ENCODE measurements at places on chromosomes 6 and 20.

DNA sequence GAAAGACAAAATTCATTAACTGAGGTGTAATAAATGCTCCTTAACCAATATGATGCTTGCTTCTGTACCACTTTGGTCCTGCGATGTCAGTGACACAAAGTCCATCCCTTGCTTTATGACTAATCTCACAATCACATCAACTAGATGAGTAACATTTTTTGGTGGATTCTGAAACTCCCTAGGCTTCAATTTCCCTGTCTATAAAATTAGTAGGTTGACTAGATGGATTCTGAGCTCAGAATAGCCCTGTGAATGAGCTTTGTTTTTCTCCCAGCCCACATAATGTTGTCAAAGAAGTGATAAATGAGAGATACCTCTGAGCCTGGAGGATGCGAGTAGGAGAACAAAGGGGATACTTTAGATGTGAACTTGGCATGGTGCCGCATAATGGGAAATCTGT is 9.1 kb downstream of the TXLNB start:
- no peak for DNase-seq

GRCh38 chr20:46073024-46073423 is 16.7 kb downstream of the NCOA5 start:
- DNase-seq = no peak

- DNase-seq = no peak
Observed at GRCh38 chr6:133277900-133278545, 36.9 kb downstream of the EYA4 start.

GRCh38 chr6:3915076-3915791 is 66.1 kb downstream of the FAM50B start:
- no peak for DNase-seq

GRCh38 chr6:29908710-29909109 is 33.6 kb upstream of the HLA-A start:
- no peak for DNase-seq

DNA sequence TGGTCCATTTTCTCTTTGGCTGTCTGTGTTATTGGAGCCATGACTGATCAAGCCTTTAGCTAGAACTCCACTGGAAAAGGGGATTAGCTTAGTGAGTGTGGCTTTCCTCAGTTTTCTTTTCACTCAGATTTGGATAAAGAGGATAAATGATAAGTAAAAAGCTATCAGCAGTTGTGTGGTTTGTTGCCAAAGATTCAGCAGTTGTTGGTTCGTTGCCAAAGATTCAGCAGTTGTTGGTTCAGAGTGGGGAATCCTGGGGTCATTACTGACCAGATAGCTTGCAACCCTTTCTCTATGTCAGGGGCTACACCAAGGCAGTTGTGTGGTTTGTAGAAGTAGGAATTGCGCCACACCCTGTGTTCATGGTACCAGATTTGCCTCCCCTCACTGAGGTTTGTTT is 107.7 kb upstream of the SCP2D1 start:
- no peak for DNase-seq

DNA sequence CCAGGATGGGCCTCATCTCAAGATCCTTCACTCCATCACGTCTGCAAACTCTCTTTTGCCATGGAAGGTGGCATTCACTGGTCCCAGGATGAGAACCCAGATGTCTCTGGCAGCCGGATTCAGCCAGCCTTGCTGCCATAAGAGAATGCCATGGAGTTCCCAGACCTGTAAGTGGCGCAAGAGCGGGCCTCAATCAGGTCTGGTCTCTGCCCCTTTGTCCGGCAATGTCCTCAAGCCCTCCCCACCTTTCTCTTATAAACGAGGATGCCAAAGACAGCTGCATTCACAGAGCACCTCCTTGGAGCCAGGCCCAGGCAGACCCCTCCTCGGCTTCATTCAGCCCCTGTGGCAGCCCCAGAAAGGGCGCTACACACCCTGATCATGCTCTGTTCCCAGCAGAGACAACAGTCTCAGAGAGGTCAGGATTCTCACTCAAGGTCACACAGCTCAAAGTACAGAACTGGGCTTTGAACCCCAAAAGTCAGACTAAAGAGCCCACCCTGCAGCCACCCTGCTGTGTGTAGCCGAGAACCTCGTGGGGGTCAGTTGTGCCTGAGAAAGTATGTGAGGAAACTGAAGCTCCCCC is 263.7 kb downstream of the TAF4 start:
- no peak for DNase-seq

DNA sequence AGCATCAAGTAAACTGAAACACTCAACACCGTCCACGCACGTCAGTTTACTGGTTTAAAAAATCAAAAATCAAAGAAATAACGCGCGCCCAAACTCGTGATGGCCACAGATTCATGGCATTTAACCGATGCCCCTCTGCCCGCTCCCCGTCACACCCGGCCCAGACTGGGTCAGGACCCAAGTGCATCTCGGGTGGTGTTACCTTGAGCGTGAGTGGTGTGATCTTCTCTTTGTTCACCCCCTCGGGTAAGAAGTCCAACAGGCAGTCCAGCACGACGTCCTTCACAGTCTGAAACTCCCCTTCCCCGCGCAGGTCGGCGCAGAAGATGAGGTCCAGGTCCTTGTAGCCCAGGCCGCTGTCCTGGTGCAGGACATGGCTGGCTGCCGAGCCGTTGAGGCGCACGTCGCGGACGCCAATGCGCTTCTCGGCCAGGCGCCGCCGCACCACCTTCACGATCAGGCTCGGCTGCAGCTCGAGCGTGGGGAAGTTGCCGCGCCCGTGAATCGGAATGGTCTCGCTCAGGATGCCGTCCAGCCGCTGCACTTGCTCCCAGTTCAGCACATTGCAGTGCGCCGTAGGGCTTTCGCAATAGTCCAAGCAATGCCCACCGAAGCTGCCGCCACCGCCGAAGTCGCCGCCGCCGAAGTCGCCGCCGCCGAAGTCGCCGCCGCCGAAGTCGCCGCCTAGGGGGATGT is 945 bp downstream of the TENT5A start:
- DNase-seq = no peak

DNA sequence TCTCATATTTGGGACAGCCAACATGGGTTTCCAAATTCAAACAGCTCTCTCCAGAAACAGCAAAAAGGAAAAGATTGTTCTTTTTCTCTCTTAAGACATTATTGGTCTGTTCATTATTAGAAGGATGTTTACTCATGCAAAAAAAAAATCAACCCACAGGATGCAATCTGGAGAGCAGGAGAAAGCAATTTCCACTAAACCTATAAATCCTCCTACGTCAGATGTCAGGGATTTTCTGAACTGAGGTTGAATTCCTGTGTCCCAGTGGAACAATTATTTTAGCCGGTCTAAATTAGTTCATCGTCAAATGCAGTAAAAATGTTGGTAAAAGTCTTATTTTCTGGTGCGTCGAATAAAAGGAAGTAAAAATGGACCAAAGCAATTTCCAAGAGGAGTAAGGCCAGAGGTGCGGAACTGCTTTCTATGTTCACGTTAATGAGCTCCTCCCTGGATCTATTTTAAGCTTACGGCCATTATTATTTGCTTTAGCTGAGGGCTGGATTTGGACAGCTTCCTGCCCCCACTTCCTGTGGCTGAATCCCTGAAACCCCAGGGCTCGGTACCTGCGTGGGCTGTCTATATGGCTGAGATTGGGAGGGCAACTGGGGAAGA is at the start of gene GABRR1:
Gene GABRR1, minus strand, starts transcription at position 60 of the 612 bp plus-strand sequence. Its CDS starts 36 bp downstream, at position 24.
- DNase-seq = no peak

- DNase-seq = no peak
Observed at GRCh38 chr6:139398658-139399057, 24.2 kb upstream of the CITED2 start.

DNA sequence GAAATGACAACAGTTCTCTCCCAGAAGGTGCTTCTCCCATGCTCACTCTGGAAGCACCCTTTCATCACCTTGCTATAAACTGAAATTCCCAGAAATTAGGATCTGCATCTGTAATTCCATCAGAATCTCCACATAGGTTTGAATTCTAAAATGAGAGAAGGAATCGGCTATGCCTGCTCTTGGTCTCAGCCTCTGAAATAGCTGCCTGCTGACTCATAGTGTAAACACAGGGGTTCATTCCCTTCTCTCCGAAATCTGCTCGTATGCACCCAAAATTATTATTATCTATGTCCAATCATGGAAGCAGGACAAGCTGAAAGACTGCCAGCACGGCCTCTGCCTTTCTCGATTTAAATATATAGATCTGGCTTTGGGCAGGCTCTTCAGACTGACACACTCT is 74.6 kb upstream of the TAB2 start:
- DNase-seq = no peak

DNA sequence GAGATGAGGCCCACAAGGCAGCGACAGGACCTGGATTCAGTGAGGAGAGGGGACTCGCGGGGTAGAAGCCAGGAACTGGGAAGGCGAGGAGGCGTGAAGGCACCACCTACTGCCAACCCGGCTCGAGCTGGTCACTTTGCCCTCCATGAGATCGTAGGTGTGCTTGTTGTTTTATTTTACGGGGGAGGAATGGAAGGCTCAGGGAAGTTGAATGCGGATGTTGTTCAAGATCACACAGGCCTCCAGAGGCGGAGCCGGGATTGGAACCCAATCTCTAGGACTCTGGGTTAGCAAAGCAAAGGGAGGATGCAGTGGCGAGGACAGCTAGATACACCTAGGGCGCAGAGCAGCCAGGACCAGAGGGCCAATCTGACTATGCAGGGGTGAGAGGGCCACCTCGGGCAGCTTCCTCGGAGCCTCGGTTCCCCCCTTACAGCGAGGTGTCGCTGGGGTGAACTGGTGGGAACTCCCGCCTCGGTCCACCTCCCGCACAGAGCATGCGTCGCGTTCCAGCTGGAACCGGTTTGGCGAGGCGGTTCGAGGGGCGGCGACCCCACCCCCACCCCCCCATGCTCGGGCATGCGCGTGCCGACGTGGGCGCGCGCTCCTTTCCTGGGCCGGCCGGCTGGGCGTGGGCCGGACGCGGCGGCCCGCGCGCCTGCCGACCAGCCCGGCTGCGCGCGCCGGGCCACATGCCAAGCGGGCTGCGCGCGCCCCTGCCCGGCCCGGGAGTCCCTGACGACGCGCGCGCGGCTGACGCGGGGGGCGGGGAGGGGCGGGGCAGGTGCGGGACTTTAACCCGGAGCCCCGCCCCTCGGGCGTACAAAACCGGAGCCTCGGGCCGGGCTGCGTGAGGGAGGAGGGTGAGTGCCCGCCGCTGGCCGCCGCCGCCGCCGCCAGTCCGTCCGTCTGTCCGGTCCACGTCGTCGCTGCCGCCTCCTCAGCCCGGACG is 80.4 kb upstream of the MYL9 start:
- peak; percentile 91 for DNase-seq

DNA sequence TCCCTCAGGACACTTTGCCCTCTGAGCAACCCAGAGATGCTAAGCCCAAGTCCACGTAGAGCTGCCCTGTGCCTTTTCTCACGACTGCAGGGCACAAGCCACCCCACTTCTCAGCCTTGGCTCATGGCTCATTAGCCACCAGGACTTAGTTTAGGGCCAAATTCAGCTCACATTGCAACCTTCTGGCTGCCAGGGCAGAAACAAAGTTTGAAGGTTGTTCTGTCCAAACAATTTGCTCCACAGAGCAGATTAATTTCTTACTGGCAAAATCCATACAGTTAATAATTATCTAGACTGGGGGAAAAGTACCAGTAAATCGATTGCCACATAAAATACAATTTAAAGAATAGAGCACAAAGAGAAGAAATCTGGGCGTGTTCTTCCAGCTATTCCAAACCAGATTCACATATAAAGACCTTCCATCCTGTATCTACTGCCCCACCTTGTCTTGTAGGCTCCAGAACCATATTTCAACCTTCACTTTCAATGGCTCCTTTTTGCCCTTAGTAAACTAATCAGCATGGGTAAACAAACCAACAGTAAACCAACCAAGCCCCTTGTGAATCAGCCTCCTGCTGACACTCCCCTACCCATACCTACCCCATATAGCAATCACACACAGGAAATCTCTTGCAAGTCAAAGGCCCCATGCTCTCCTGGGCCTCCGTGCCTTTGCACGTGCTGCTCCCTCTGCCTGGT is 101.9 kb downstream of the QRSL1 start:
- no peak for DNase-seq

DNA sequence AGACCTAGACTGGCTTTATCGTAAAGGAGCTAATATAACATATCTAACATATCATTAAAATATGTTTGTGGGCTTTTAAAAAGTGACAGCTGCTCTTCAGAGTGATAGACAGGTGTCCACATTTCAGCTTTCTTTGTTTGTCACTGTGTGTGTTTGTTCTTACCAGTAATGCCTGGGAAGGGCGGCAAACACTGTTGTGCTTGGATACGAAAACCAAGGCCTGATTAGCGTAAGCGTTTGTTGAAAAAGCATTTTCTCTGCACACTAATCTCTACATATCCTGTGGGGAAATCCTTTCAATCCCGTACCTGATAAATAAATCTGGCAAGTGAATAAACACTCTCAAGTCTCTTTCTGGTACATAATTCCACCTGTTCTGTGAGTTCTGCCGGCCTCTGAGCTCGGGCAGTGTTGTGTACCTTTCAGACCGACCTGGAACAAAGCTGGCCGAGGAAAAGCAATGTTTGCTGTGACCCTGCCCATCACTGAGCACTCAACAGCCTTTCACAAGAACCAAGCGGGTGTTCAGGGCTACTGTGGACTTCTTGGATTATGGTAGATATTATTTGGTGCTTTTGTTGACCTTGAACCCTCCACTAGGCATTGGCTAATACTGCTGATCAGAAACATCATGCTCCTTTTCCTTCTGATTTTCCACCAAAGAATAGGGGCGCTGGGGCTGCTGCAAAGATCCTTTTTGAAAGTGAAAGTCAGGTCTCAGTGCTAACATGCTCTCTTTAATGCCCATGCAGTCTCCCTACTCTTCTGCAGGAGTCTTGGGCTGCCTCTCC is 100.4 kb downstream of the CD83 start:
- DNase-seq = no peak

DNA sequence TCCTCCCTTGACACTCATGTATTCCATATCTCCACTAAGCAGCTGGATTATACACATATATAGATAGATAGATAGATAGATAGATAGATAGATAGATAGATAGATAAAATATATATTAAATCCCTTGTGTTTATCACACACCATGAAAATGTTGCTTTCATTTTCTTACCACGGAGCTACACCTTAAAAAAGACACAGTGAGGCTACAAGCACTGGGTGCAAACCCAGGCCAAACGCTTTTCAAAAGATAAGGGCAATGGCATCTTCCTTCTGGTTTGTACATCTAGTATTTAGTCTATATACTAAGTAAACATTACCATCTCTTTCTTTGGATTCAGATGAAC is 377.1 kb downstream of the ESR1 start:
- no peak for DNase-seq

Data from NAMALWA (cell line).